ENCODE measurements at places on chromosomes 5 and 9.

DNA sequence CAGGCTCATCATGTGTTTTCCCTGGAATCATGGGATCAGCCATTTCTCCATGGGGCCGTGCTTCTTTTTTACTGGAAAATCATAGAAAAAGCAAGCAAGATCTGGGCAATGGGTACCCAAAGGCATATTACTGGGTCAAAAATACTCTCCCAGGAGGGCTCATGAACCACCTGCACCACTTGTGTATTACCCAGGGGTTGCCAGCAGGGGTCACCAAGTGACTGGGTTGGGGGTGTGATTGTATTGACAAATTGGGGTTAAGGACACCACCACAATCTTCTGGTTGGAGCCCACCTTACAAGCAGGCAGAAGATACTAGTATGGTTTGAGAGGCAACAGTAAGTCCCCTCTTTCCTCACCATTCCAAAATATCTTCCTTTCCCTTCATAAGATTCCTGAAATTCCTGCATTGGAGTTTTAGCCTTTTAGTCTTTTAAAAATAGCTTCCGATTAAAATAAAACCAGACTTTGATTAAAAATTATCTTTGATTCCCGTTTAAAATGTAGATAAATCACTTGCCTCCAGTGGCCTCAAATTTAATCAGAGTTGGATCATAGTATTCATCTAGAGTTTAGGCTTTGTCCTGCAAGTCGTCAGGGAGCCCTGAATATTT, 603.3 kb downstream of the KIF4B start:
- no peak for DNase-seq

DNA sequence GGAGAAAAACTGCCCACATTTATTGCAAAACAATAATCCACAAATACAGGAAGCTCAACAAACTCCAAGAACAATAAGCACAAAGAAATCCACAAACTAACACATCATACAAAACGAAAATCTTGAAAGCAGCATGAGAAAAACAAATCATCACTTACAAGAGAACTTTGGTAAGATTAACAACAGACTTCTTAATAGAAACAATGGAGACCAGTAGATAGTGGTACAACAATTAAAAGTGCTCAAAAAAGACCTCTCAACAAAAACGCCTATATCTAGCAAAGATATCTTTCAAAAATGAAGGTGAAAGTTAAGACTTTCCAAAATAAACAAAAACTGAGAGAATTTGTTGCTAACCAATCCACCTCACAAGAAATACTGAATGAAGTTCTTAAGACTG, 38.4 kb downstream of the CDKL3 start:
- no peak for DNase-seq

DNA sequence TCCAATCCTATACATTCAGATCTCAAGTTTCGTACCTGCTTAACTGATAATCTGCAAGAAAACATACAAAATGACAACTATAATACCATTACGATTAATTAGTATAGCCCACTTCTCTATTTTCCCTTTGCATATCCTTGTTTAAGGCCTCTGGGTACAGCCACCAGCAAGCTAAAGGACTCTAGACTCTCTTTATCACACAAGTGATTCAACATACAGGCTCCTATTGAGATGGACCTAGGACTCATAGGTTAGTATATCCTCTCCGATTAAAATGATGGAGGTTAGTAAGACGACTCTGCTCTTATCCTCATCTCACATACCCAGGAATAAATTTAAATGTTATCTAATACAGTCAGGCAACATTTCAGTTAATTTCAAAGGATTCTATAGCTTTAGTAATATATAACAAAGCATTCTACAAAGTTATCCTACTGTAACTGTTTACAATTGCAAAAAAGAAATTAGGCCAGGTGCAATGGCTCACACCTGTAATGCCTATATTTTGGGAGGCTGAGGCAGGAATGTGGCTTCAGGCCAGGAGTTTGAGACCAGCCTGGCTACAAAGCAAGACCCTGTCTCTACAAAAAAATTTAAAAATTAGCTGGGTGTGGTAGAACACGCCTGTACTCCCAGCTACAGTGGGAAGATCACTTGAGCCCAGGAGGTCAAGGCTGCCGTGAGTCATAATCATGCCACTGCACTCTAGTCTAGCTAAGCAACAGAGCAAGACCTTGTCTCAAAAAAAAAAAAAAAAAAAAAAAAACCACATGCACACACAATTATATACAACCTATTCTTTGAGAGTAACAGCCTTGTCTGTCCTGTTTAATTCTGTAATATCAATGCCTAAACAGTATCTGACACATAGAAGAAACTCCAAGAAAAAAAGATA, 15.4 kb downstream of the HAUS6 start:
- no peak for DNase-seq

DNA sequence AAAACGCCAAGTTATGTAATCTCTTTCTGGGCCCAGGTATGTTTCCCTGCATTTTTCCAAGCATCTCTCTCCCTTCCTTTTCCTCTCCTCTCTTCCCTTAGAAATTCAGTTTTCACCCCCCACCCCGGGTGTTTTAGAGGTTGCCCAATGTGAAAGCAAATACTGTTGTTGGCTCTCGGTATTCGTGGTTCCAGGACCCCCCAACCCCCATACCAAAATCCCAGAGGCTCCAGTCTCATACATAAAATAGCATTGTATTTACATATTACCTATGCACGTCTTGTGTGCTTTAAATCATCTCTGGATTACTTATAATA, 48.8 kb downstream of the ACER2 start:
- DNase-seq, result no peak

GRCh38 chr9:95522871-95523370, 6.2 kb upstream of the PTCH1 start:
- no peak for DNase-seq

GRCh38 chr5:132760049-132760420, 12.8 kb downstream of the CCNI2 start:
- DNase-seq, result no peak

- no peak for DNase-seq
These were observed 3.2 kb upstream of the ANXA1 start for GRCh38 chr9:73148447-73148937.

DNA sequence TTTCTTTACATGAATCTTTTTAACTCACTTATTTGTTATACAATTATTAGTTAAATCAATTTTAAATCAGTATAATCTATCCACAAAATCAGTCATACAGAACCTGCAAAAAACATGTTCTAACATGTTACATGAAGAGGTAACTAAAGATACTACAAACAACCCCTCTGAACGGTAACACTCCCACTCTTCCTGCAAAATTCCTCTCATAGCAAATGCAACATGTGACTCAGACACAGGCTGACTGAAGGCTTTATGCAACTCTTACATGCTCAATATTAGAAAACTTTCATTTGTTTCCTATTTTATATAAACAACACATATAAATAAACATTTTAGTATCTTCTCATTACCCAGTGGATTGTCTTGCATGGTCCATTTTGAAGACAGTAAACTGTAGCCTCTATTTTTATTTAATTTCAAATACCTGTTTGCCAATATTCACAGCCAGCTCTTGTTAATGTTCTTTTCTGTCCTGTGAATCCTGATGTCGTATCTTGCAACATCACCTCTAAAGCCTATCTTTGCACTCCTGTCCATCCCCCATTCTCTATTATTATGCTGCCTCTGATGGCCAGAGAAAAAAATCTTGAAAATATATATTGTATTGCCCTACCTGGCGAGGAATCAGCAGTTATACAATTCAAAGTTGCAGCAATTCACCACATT, 100.5 kb upstream of the CCDC152 start:
- DNase-seq, result no peak

- DNase-seq, result no peak
These were observed 21.5 kb downstream of the WDR36 start for GRCh38 chr5:111113678-111114077.

DNA sequence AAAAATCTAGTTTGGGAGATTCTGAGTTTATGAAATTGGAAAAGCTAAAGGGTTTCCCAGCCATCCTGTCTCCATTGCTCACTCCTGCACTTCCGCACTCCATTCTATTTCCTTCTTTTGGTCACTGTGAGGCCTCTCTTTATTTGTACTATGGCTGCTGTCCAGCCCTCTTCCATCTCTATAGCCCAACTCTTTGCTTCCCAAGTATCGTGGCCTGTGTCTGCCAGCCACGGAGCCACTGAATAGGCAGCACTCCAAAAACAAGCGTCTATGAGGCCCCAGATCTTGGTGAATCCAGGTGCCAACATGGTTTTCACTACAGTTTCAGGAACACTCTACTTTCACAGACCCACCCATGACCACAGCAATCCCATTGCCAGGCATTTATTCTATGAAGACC, 37.2 kb downstream of the GRAMD2B start:
- DNase-seq, result no peak

GRCh38 chr5:146731909-146732659, 146.5 kb downstream of the PPP2R2B start:
- peak; percentile 79 for DNase-seq

DNA sequence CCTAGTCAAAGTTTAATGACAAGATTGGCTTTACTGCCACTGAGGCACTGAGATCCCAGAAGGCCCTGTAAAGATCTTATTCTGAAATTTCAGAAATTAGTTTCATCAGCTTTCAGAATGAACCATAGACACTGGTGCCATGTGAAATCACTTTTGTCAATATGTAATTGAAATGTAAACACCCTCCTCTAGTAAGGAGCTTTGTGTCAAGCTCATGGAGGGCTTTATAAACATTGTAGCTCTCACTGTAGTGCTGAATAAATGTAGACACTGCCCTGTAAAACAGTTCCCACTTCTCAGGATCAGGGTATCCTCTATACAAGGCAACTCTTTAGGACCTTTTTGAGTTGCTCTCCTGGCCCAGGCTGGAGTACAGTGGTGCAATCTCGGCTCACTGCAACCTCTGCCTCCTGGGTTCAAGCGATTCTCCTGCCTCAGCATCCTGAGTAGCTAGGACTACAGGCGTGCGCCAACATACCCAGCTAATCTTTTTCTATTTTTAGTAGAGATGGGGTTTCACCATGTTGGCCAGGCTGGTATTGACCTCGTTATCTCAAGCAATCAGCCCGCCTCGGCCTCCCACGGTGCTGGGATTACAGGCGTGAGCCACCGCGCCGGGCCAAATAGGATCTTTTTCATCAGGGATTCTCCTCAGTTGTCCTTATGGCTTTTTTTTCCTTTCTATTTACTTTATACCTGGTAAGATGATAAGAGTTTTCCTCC, 1823.9 kb upstream of the CDH9 start:
- DNase-seq, result no peak

- no peak for DNase-seq
These were observed 503.9 kb downstream of the CTNND2 start for GRCh38 chr5:11400316-11400715.

DNA sequence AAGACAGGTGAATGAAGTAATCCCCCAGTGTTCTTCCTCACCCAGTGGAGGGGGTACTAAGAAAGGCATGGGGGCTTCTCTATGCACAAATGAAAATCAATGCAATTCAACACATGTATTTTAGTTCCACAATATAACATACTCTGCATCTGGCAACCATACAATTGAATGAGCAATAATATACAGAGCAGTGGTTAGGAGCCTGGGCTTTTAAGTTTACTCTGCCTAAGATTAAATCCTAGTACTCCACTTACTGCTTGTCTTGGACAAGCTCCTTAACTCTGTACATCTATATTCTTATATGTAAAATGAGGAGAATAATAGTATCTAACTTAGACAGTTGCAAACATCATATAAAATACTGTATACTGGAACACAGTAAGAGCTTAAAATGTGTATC, 195.4 kb upstream of the TRIM32 start:
- DNase-seq, result no peak

GRCh38 chr9:136237486-136238341, 7.9 kb downstream of the QSOX2 start:
- DNase-seq, result no peak

DNA sequence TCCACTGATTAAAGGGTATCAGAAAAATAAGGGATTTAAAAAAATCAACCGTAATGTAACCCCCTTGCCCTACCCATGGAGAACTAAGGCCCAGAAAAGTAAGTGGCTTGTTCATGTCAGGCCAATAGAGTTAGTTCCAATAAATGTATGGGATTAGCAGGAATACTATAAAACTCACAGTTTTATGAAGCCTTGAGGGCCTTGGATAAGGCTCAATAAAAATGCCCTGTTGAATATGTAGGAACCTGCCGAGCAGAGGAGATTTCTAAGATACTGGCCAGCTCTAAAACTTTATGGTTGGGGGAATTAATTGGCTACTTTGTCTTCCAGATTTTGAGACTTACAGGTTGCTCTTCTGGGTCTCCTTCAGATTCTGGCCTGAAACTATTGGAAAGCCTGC, 231.0 kb downstream of the GLIS3 start:
- DNase-seq, result no peak

DNA sequence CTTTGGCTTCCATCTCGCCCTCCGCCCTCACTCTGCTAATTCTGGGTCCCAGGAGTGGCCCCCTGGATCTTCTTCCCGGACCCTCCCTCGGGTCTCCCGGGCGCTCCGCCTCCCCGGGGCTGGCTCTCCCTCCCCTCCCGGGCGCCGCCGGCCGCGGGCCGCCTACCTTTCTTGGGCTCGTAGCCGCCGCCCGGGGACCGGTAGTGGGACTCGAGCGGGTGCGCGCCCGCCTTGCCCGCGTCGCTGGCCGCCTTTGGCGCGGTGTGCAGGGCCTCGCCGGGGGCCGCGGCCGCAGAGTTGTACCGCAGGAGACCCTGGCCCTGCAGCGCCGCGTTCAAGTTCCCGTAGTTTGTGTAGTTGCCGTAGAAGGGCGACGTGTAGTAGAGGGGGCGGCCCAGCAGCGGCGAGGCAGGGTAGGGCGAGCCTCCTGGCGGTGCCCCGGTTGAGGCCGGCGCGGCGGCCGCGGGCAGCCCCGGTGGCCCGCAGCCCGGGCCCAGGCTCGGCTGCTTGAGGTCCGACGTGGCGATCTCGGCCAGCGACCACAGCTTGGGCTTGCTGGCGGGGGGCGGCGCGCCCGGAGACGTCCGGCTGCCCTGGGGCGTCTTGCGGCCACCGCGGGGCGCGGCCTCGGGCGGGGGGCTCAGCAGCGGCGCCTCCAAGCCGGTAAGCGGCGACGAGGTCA, 3.2 kb downstream of the IRX2 start:
- no peak for DNase-seq

DNA sequence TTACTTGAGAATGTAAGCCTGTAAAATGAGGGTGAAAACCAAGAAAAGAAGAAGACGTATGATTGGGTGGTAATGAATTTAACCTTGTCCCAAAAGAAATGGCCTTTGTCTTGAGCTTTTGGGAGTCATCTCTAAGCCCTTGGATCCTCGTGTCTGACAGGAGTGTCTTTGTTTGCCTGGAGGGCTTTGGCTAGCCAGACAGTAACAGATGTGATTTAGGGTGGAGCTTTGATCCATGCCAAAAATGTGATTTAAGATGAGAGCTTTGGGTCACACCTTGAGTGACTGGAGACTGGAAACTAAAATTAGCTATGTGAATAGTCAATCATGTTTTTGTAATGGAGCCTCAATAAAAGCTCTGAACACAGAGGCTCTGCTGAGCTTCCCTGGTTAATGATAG, 25.9 kb upstream of the ZFAND5 start:
- DNase-seq, result no peak

DNA sequence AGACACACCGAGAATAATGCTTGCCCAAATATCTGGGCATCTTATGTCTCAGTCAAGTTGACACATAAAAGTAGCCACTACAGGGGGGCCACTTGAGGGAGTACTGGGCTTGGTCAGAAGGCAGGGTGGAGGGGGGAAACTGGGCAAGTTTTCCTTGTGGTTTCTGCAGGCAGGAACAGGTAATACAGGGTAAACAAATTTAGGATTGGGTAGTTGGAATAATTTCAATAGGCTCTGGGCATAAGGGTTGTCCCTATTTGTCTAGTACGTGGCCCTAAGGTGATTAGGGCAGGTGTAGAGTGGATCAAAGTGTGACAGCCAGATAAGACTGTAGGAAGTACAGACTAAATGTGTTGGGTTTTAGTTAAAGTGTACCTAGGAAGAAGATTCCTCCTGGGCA, 353.1 kb downstream of the TLE4 start:
- no peak for DNase-seq

All from fibroblast of skin of left quadriceps (primary cell).